ENCODE measurements at places on chromosomes 11 and 22.

DNA sequence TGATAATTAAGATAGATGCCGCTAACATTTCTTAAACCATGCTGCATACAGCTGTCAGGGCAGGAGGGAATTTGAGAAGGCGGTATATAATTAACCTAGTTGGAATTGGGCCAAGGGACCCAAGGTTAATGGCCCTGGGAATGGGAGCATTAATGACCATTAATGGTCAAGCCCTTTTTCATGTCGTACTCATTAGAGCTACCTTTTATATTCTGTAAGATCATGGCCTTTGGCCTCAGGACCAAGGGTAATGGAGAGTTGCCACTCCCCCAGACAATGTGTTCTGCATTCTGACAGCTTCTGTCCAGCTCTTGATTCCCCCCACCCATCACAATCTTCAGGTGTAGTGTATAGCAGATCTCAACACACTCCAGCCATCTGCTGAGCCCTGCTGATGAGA is 111.6 kb downstream of the NTM start:
- no peak for DNase-seq

- DNase-seq: no peak
Measured at GRCh38 chr11:108206969-108207682, 15.3 kb downstream of the NPAT start.

- no peak for DNase-seq
Measured at GRCh38 chr22:35443790-35444684, 44.1 kb downstream of the MCM5 start.

- DNase-seq: no peak
Measured at GRCh38 chr11:105622016-105622415, 12.1 kb downstream of the GRIA4 start.

DNA sequence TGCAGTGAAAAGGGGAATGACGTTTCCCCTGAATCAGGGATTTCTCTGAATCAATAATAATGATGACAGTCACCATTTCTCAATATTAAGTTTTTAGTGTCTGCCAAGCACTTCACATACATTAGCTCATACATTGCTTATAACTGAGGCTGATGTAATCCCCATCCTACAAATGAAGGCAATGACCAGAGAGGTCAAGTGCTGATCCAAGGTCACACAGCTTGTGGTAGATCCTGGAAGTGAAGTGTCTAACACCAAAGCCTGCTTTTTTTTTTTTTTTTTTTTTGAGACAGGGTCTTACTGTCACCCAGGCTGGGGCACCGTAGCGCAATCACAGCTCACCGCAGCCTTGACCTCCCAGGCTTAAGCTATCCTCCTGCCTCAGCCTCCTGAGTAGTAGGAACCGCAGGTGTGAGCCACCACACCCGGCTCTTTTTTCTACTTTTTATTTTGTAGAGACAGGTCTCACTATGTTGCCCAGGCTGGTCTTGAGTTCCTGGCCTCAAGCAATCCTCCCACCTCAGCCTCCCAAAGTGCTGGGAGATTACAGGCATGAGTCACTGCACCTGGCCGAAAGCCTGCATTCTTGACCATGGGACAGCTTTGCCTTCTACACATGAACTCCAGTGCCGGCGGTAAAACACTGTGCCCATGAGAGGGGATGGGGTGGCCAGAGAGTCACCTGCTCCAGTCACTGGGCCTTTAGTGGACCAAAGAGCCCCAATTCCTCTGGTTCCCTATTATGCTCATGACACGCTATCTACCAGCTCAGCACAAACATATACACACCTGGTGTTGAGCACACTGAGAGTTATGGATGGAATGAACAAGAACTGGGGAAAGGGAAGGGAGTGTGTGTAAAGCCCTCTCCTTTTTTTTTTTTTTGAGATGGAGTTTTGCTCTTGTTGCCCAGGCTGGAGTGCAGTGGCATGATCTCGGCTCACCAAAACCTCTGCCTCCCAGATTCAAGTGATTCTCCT is 17.4 kb downstream of the ARHGAP1 start:
- no peak for DNase-seq

GRCh38 chr11:9001736-9002135 is 2.1 kb downstream of the NRIP3 start:
- DNase-seq: no peak

DNA sequence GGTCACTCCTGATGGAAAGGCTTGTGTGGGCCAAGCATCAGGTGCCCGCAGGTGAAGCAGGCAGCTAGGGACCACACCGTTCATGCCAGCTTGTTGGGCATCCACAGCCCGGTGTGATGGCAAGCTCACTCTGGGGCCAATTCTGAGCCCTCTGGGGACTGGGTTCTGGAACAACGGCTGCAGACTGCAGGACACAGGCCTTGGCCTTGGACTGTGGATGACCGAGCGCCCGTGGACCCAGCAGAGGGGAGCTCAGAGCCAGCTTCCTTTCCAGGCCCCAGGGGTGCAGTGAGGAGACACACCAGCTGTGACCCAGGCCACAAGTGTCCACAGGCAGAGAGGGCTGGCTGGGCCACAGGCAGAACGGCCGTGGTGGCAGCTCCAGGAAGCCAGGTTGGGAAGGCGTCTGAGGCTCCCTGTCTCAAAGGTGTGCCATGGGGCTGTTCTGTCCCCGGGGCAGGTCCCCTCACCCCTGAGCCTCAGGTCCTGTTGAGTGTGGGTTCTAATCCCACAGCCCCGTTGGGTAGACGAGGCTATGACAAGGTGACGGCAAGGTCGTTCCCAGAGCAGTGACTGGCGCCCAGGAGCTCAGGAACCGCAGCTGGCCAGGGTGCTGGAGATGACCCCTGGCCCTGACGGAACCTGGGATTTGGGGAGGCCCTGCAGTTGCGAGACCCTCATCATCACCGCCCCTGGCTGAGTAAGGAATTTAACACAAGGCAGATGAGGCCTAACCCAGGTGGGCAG is 1079.4 kb downstream of the BRD1 start:
- DNase-seq: no peak

DNA sequence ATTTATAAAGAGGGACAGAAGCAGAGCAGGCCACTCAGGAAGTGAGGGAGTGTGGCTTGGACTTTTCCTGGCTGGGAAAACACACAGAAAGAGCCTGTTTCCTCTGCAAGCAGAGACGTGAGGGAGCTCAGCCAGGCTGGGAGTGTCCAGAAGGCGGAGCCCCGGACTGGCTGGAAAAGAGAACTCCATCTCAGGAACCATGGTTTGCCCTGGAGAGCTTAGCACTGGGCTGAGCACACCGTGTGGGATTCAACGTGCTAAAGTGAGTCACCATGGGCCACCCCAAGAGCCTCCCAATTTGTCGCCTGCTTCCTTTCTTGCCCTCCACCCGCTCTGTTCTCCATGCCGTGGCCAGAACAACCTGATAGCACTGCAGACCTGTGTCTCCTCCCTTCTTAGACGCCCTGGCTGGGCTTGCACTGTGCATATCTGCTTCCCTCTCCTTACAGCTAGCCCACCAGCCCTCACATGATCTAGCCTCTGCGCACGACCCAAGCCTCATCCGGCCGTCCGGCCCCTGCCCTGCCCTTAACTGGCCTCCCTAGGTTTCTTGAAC is 51.8 kb downstream of the GALNT18 start:
- no peak for DNase-seq

DNA sequence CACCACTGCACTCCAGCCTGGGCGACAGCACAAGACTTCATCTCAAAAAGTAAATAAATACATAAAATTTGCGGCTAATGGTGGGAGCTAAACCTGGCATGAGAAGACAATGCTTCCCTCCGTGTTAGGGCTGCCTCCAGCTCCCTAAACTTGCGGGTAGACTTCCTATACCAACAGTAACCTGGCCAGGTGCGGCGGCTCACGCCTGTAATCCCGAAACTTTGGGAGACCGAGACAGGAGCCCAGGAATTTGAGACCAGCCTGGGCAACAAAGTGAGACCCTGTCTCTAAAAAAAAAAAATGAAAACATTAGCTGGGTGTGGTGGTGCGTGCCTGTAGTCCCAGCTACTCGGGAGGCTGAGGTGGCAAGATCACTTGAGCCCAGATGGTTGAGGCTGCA is 25.3 kb downstream of the SLC25A18 start:
- DNase-seq: no peak

- no peak for DNase-seq
Measured at GRCh38 chr11:45664376-45665205, 831 bp downstream of the CHST1 start.

DNA sequence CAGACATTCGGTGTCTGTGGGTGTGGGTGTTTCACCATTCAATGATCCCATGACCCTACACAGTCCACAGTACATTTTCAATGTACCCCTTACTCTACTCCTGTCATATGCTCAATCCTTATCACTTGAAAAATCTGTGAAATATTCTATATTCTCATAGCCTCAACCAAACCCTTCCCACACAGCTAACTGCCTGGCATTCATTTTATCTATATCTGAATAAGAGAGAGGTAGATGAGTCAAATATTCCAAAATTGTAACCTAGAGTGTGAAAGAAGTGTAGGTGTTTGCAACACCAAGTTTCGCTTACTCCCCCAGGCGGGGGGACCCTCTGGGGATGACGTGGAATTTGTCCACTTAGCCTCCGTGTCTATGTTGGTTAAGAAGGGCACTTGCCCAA is 354.8 kb downstream of the ETS1 start:
- DNase-seq: no peak

DNA sequence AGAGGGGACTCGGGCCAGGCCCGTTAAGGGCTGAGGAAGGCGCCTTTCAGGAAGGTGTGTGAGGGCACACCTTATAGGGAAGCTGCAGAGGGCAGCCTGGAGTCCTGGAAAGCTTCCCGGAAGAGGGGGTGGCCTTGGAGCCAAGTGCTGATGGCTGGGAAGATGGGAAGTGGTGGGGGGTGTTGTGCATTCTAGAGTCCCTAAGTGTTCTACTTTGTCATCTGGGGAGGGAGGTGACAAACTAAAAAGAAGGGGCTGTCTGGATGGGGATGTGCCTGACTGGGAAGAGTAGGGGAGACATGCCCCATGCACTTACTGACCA is 6.8 kb downstream of the ZDHHC8 start:
- DNase-seq: no peak

DNA sequence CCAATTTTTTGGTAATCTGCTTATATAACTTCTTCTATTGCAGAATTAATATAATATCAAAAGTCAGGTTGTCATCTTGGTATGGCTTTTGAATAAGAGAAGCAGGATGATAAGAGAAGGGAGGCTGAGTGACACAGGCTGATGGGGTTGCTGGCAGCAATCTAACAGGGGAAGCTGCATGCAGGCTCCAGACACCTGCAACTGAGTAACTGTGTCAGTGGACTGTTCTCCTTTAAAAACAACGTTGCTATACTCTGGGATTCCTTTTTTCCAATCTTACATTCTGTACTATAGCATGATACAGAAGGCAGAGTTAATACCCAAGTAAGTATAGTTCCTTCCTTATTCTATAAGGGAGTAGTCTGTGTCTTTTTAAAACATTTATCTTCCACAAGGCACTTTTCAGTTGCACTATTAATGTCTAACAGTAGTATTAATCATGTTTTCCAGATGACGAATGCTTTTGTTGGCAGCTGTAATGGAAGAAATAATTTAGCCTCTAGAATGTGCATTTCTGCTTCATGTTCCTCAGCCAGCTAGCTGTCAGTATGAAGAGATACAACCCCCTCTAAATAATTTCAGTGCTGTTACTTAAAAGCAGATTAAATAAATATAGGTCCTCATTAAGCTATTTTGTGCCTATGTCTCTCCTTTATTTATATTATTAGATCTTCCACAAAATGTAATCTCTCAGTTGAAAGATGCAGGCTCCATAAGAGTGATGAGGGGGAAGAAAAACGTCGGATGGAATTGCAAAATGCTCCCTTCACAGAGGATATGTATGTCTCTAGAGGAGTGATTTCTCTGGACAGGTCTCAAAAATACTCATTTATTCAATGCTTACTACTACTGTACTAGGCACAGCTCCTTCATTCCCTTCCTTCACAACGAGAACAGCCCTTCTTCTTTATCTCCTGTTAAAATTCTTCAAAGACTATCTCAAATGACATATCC is 50.8 kb downstream of the ATG16L2 start:
- DNase-seq: no peak

GRCh38 chr11:66282468-66283455 is 4.8 kb downstream of the CNIH2 start:
- DNase-seq: peak; percentile 99
